ENCODE measurements at places on chromosomes 6 and 20. TPM values are rescaled to one million over a fixed set of nuclear protein-coding genes. Genes with fewer than 3 reads are reported as not detected.

DNA sequence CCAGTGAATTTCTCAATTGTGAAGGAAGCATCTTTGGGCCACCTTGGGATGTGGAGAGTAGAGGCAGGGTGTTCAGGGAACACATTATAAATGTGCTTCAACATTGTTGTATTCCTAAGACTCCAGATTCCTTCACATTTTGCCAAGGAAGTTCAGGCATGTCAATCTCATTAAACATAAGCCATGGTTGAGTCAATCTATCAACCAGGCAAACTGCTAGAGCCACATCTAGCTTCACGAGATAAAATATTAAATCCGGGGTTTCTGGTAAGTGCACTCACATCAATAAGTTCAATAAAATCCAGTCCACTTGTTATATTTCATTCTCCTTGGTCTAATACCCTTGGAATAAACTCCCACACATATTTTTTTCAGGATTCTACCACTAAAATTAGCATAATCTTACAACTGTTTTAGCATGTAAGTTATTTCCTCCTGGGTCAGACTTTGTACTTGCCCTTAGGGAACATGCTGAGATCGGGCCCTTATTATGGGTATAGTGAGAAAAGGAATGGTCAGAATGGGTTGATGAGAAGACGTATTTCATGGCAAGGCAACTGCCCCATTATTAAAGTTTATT, 93.6 kb downstream of the ADTRP start:
- DNase-seq: no peak

The RCAN2 gene
- 3.6 TPM for total RNA-seq

The TP53TG5 gene
- total RNA-seq: not detected

The MMUT gene
- total RNA-seq: 19.2 TPM

The SRF gene
- total RNA-seq: 37.5 TPM

The PHACTR3 gene
- 22.4 TPM for total RNA-seq
